ENCODE measurements at places on chromosomes 12 and 14.

DNA sequence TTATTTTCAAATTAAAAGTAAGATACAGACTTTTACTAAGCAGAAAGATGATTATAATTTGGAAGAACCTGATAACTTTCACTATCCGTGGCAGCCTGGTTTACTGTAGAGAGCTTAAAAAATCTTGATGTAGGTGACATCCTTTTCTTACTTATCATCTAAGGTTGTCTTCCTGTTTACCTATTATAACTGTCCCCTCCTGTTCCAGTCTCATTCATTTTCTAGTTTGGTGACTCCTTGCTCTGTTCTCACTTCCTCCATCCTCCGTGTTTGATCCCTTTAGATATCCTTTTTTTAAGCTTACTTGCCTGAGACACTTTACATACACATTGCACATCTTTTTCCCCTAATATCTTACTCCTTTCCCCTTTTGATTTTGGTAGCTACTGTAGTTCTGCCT lies 27.5 kb downstream of the CCDC91 start:
- no peak for DNase-seq

DNA sequence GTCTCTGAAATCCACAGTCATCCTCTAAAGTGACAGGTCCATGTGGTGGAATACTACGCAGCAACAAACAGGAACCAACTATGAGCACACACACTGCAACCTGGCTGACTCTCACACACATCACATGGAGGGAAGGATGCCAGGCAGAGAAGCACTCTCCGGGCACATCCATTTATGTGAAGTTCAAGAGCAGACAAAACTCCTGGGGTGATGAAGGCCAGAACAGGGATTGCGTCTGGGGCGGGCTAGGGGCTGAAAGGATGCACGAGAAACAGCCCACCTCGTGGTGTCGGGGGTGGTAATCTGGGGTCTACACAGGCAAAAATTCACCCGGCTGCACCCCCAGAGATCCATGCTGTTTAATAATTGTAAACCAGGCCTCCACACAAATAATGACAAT lies 100.2 kb downstream of the DICER1 start:
- no peak for DNase-seq

DNA sequence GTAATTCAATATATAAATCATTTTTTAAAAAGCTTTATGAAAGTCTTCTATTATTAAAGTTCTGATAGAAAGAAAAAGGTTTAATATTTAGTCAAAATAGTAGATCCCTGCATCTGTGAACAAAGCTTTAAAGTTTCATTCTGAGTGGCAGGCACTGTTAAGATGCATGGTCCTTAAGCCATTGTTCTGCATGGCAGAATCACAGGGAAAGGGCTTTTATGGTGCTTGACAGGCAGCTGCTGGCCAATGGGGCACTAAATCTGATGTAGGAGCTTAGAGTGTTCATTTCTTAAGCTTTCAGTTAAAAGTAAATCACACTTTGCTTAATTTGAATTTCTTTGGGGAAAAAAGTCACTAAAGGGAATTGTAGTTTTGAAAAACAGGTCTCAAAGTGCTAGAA lies 148.2 kb downstream of the PLEKHA5 start:
- no peak for DNase-seq

GRCh38 chr12:110307372-110307771 lies 26.3 kb downstream of the ATP2A2 start:
- DNase-seq: no peak

DNA sequence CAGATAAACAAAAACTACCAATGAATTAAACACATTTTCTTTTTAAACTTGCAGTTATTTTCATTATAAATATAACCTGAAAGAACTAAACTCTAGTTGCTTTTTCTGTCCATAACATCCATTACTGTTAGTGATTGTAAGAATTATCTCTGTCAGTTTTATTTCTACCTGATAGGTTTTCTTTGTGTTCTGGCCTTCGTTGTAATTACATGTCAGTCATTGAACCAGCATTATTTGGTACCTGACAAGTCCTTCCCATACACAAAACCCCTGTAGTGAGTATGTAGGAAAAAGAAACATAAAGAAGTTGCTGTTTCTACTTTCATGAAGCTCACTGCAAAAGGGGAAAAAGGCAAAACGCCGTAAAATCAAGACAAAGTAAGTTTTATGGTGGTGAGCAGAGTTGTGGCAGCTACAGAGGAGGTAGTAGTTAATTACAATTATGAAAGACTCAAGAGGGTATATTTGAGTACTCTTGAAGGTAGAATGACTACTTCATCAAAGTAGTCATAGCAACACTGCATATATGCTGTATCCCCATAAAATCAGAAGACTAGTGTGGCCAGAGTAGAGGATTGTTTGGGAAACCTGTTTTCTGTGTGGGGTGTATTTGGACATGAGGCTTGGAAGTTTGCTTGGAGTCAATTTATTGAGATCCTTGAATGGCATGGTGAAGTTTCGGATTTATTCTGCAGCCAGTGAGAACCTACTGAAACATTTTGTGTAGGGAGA lies 102.8 kb downstream of the SLC5A8 start:
- no peak for DNase-seq

- DNase-seq: no peak
Measured at GRCh38 chr12:128382946-128383345, 116.0 kb downstream of the TMEM132C start.

DNA sequence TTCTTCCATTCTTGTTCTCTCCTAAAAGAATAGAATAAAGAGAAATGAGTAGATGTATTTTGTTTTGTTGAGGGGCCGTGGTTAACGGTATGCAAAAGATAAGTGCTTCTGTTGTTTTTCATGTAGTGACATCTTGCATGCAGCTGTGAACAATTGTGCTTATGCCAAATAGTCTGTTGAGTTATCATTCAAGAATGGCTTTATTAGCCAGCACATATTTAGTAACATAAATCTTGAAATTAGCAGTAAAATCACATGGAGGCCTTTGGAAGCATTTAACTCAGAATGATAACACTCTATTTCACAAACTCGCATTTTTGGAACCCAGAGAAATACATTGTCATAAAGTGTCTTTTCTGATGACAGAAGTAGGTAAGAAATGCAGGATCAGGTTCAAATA lies 1772.0 kb upstream of the FLRT2 start:
- no peak for DNase-seq

- DNase-seq: no peak
Measured at GRCh38 chr14:63454436-63454835, 88.7 kb downstream of the PPP2R5E start.

- no peak for DNase-seq
Measured at GRCh38 chr12:67986632-67987031, 2.6 kb upstream of the IFNG-AS1 start.

DNA sequence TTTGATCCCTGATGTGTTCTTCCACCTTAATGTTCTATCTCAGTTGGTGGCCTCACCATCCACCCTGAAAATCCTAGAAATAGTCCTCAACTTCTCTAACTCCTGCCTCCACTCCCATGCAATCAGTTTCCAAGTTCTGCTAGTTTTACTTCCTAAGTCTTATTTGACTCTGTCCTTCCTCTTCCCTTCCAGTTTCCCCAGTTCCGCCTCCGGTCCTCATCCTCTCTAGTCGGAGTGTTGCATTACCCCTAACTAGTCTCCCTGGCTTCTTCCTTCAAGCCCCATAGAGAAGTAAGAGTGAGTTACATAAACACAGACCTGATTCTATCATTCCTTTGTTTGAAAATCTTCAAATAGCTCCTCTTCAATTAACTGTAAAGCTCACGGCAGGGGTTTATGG lies 236.5 kb downstream of the GXYLT1 start:
- DNase-seq: no peak

Data from stimulated activated CD8-positive, alpha-beta memory T cell treated with anti-CD3 and anti-CD28 coated beads, Interleukin-15, amount 100 ng/mL, for 4 hours (primary cell).